CD4-positive, alpha-beta T cell treated with Interleukin-6 at 100 ng/mL for 8 hours (primary cell): ENCODE measurements at places on chromosomes 3 and 15.

- no peak for DNase-seq
Observed at GRCh38 chr3:50068134-50068533, 20.6 kb upstream of the RBM5 start.

GRCh38 chr3:55923207-55923606, 436.1 kb upstream of the WNT5A start:
- DNase-seq: no peak

DNA sequence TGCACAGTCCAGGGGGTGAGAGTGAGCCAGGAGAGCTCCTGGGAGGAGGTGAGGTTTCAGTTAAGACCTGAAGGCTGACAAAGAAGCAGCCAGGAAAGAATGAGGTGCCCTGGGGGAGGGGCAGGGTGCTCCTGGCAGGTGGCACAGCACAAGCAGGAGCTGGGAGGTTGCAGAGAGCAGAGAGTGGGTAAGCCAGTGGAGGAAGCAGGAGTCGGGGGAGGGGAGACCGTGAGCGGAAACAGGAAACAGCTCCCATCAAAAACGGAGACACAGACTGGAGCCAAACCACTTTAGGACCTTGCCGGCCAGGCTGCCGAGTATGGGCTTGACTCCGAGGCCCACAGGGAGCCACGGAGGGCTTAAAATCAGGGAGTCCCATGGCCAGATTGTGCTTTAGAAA, 12.1 kb upstream of the FBLN2 start:
- DNase-seq: no peak

GRCh38 chr3:187044206-187044605, 95.1 kb downstream of the RPL39L start:
- DNase-seq: no peak

GRCh38 chr15:57592836-57593420, 1.2 kb downstream of the MYZAP start:
- no peak for DNase-seq

DNA sequence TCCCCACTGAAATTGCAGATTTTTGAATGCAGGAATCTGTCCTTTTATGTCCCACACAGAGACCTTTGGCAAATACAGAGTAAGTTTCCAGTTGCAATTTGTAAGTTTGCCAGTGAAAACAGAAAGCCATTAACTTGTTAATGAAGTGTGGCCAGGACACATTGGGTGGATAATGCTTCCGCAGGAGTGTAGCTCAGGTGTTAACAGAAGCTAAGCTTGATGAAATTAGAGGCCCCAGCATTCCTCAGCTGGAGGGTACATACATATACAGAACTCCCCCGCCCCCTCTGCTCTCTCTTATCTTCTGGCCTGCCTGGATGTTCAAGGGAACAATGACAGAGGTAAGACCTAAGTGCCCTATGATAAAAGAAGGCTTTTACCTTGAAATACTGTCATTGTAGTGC, 8.1 kb upstream of the LRRC2 start:
- no peak for DNase-seq

DNA sequence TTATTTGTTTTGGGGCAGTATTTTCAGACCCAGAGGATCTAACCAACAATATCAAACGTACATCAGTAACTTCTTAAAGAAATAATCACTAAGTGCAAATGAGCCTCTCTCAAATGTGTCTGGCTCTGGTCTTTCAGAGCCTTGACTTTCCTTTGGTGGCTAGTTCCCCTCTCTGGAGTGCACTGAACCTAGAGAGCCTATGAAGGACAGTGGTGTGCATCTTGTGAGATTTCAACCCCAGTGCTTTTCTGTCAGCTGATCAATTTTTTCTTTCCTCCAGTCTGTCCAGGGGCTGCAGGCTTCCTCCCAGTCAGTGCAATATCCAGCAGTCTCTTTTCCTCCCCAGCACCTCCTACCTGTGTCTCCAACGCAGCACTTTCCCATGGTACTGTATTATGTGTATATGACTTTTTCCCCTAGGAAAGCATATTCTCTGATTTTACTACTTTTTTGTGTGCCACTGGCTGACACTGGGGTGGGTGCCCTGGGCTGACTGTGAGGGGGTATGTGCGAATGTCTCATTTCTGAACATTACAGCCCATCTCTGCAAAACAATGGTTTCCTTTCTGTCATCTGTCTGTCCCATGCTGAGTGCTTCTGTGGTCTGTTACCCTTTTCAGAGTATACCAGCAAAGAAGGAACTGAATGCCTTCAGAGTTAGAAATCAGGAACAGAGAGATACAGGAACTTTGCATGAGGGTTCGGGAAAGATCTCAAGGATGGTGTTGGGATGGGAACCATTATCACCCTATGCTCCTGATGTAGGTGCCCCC, 98.8 kb downstream of the ARPP21 start:
- DNase-seq: no peak

DNA sequence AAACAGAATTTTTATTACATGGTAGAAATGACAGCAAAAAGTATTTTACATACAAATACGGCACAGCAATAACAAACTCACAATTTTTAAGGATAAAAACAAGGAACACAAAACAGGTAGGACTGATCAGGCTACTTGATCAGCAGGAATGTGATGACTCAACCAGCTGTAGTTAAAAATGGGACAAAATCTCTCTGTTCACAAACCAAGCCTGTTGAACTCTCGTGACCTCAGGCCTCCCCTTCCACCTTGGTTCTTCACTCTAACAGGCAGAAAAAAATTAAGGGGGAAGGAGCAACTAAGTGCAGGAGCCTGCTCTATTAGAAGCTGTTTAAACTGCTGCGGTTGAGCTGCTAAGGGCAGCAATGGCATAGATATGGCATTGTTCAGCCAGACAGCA, 18.7 kb downstream of the FBXL22 start:
- no peak for DNase-seq

- DNase-seq: no peak
Observed at GRCh38 chr3:52435246-52436101, 9.4 kb downstream of the SEMA3G start.

DNA sequence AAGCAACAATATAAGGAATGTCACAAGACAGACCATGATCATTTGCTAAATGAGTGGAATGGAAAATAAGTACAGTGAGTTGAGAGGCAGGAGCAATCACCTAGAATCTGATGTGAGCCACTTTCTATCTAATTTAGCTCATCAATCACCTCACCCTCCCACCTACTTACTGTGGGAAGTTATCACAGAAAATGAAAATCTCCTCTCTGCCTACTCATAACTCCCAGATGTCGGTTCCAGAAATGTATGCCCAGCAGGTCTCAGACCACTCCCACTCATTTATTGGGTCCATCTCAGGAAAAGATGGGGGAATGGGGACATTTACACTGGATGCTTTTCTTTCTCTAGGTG, 270.9 kb downstream of the FHIT start:
- DNase-seq: no peak

DNA sequence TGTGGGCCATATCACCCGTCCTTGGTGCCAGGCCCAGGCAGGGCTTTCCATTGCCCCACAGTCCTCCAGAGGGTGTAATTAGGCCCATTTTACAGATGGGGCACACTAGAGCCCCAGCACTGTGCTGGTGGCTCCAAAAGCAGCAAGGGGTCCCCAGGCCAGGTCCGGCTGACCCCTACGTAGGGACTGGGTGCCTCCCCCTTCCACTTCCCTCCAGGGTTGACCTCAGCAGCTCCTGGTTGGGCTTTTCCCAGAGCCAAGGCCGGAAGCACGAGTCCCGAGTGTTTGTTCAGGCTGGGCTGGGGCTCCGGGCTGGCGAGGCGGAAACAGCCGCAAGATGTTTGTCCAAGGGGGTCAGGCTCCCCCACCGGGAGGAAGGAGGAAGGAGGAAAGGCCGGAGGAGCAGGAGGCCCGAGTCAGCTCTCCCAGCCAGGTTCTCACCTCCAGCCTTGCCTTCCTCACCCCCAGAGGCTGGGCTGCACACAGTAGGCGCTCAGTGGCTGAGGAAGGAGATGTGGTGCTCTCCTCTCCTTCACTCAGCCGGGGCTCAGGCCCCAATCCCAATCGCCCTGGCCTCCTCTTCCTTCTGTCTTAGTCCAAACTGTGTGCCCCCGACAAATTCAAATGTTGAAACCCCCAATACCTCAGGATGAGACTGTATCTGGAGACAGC, 17.1 kb upstream of the PLXND1 start:
- DNase-seq: no peak

DNA sequence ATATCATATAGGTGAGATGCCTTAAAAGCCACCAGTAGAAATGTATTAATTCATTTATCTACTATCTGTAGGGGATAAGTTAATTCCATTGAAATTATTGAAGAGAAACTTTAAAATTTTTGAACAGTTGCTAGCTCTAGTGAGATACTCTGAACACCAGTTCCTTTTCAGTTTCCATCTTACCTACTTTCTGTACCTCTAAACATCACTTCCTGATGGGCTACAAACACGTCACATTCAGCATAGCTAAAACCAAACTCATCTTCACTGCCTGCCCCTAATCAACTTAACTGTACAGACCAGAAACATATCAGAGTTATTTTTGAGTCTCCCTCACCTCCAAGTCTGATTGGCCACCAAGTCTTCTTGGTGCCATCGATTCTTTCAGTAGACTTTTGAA, 88.9 kb downstream of the FEZF2 start:
- DNase-seq: no peak

GRCh38 chr3:61524933-61525332, 36.4 kb upstream of the PTPRG start:
- DNase-seq: no peak

DNA sequence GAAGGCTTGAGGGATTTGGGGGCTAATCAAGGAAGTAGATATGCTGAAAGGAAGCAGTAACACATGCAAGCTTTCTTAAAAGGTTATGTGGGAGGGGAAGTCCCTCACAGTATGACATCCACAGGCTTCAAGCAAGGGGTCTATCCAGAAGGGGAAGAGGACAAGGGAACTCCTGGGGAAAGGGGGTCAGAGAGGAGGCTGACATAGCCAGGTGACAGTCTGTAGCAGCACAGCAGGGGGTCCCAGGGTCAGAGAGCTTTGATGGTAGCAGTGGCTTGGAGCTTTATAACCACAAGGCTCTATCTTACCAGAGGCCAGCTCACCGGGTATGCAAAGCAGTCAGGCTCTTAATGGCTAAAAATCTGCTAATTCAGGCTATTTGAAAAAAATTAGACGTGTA, 150.6 kb upstream of the NSMCE3 start:
- no peak for DNase-seq

GRCh38 chr3:27629366-27629765, 92.8 kb downstream of the EOMES start:
- DNase-seq: no peak

DNA sequence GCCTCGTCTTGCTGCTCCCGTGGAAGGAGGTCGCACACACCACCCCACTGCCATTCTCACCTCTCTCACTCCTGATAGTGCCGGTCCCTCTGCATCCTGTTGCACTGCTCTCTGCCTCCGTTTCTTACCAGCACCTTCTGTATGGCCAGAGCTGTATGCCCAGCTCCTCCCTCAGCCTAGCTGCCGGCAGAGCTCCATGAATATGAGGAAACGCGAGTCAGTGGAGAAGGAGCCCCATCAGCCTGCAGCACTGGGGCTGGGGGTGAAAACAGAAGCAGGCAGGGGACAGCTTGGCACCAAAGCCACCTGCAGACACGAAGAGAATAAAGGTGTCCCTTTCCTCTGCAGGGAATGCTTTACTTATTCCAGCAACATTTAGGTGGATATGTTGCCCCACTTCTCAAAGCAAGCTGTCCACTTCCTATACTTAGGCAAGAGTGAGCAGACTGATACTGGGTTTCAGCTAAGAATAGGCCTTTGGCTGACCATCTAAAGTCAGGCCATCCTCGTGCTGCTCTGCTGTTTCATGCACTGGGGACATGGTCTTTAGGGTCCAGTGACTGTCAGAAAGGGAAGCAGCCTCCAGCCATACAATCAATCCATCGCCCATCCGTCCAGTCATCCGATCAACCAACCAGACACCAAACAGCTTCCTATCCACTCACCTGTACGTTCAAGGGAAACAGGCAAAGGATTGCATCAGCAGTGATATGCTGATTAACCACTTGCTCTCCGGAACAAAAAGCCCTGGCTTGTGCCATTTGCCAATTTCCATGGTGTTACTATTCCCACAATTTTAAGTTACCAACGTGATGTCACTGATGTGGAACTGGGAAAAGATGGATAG, 222.7 kb downstream of the XXYLT1 start:
- no peak for DNase-seq

- no peak for DNase-seq
Observed at GRCh38 chr15:67085818-67086636, 20.6 kb downstream of the SMAD3 start.

DNA sequence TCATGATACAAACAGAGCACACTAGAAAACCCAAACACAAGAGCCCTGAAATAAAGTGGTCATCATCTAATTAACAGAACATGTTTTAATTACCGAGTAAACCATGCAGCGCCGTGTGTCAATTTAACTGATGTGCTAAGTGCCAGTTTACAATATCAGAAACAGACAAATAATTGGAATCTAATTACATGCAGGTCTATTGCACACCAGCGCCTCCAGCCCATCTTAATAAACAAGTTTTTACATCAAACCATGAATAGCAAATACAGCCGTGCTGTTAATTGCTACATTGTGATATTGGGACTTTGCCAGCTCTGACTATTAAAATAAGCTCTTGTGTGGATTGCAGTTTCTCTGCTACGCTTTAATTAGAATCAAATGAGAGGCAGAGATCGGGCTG, 510.2 kb upstream of the MDFIC2 start:
- DNase-seq: no peak

GRCh38 chr3:151468284-151468917, 7.5 kb upstream of the IGSF10 start:
- peak; percentile 41 for DNase-seq

- DNase-seq: no peak
Observed at GRCh38 chr15:53009093-53009492, 219.0 kb upstream of the ONECUT1 start.

DNA sequence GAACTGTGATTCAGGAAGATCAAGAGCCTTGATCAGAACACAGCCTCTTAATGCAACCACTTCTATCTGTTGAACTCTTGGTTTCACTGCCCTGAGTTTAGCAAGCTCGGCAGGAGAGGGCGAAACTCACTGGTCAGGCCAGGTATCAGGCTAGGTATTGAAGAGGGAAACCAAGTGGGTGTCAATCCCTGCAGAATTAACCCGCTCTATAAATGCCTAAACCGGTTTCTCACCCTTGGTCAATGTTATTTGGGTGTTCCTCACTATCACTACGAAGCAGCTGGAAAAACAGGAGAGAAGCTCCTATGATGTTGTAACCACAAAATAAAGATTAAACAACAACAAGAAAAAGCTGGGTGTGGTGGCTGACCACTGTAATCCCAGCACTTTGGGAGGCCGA, 23.9 kb downstream of the LIPH start:
- DNase-seq: no peak

DNA sequence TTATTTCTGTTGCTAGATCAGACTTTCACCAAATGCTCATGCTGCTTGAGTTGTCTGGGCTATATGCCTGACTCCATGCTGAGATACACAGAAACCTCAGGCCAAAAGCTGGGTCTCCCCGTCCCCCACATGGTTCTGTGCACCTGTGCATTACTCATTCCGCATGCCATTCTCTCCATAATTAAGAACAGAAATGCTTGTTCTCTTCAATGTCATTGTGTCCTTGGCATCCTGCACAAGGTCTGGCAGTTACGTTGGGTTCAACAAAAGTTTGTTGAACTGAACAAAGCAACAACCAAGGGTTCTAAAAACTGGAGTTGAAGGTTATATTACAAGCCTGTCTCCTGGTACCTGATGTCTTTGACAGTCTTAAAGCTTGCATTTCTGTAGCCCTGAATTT, 177.5 kb downstream of the FNDC3B start:
- DNase-seq: no peak
